ENCODE measurements at places on chromosomes 7 and 10. TPM values are rescaled to one million over a fixed set of nuclear protein-coding genes. Genes with fewer than 3 reads are reported as not detected.

The C10orf105 gene
- polyA plus RNA-seq, result 0.08 TPM

The TUBB8 gene
- polyA plus RNA-seq, result 0.76 TPM

The RHOBTB1 gene
- polyA plus RNA-seq, result 4.9 TPM

The CARD11 gene
- polyA plus RNA-seq, result 57.5 TPM

DNA sequence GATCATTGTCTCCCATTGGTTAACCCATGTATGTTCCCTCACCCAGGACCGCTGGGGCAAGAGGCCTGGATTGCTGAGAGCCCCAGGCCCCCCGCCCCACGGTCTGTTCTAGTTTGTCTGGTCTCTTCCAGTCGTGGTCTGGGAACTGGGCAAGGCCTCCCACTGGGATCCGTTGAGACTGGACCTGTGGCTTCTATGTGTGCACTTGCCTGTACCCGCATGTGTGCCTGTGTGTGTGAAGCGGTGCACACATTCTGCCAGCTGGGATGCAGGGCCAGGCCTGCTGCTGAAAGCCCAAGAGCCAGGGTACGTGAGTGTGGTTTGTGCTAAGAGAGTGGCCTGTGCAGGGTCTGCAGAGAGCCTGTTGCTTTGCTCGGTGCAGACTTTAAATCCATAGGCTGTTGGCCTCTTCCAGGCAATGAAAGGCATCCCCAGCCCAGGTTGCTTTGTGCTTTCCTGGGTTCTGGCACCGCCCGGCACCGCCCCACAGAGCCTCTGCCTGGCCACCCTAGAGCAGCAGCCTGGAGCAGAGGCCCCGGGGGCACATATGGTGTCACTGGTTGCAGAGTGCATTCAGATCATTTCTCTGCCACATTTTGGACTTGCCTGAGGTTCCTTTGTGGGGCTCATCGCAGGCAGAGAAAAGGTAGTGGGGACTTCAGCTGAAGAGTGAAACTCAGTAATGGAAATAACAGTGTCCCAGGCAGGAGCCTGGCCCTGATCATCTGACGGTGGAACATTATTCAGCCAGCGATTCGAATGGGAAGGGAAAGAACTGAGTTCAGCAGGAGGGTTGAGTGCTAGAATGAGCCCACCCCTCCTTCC is 215.5 kb downstream of the GLRX3 start:
- peak; percentile 56 for DNase-seq
- no peak overlapping the region for H3K27ac ChIP-seq
- H3K4me3 ChIP-seq, result no peak overlapping the region
- H3K27me3 ChIP-seq, result no peaks in the 10 kb centered on the region
- H3K4me1 ChIP-seq, result no peaks in the 10 kb centered on the region

DNA sequence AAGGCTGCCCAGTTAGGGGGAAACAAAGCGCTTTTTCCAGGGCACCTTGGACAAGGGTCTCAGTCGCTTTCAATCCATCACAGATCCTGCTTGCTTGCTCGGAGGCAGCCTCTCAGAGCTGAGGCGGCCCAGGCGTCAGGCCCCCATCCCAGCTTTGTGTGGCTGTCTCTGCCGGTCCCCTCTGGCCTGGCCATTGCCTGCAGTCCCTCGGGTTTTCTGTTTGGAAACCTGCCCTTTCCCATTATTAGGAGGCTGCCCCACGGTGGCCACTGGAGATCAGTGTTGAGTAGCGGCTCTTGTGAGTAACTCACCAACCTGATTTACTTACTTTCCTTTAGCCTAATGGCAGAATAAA is 216.1 kb downstream of the GLRX3 start:
- no peak for DNase-seq
- H3K27me3 ChIP-seq, result no peaks in the 10 kb centered on the region
- no peaks in the 10 kb centered on the region for H3K36me3 ChIP-seq
- H3K27ac ChIP-seq, result no peak overlapping the region
- H3K4me3 ChIP-seq, result no peak overlapping the region

GRCh38 chr7:102170393-102170970 is 116.2 kb upstream of the SH2B2 start:
- DNase-seq, result no peak
- H3K36me3 ChIP-seq, result peaks cover 9% of the 10 kb centered on the region
- H3K27me3 ChIP-seq, result no peaks in the 10 kb centered on the region
- H3K4me3 ChIP-seq, result no peak overlapping the region
- H3K27ac ChIP-seq, result peak overlapping the region; percentile 30

- H3K4me3 ChIP-seq, result no peak overlapping the region
- no peaks in the 10 kb centered on the region for H3K27me3 ChIP-seq
- H3K27ac ChIP-seq, result no peak overlapping the region
- no peaks in the 10 kb centered on the region for H3K36me3 ChIP-seq
- peaks cover 46% of the 10 kb centered on the region for H3K4me1 ChIP-seq
- no peak for DNase-seq
Observed at GRCh38 chr10:75612904-75613684, 181.7 kb downstream of the LRMDA start.

- H3K27ac ChIP-seq, result no peak overlapping the region
- DNase-seq, result no peak
- H3K27me3 ChIP-seq, result no peaks in the 10 kb centered on the region
- H3K36me3 ChIP-seq, result no peaks in the 10 kb centered on the region
- H3K4me1 ChIP-seq, result no peaks in the 10 kb centered on the region
Observed at GRCh38 chr10:3105905-3106304, 38.6 kb downstream of the PFKP start.

Measured in spleen (tissue), 13 donors.